ENCODE measurements at places on chromosomes 16 and 17.

- DNase-seq: no peak
These were observed 18.4 kb downstream of the TRAP1 start for GRCh38 chr16:3698941-3699340.

- no peak for DNase-seq
These were observed 4.2 kb upstream of the KRTAP4-5 start for GRCh38 chr17:41153856-41154255.

DNA sequence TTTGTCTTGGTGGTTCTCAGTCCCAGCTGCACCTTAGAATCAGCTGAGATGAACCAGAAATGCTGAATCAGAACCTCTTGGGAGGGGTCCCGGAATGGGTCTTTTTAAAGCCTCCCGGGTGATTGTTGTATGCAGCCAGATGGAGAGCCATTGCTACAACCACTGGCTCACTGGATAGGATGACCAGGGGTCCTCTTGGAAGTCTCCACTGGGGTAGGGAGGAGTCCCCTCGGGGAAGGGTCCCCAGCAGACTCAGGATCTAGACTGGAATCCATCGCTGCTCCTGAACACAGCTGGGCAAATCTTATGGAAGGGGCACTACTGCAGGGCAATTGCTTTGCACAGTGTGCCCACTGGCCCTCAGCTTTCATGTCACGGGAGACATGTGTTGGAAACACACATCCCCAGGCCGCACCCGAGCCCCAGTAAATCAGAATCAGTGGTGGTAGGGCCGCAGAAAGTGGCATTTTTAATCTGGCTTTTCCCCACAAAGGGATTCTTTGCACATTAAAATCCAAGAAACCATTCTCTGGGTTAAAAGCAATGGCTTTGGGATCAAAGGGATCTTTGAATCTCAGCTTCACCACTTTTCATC is 117.3 kb downstream of the IRX5 start:
- DNase-seq: no peak

- peak; percentile 86 for DNase-seq
These were observed at the start of gene TEDC2 for GRCh38 chr16:2459647-2460390. Gene TEDC2, plus strand, starts transcription at chr16:2460109. Its CDS starts 36 bp downstream, at chr16:2460145.

DNA sequence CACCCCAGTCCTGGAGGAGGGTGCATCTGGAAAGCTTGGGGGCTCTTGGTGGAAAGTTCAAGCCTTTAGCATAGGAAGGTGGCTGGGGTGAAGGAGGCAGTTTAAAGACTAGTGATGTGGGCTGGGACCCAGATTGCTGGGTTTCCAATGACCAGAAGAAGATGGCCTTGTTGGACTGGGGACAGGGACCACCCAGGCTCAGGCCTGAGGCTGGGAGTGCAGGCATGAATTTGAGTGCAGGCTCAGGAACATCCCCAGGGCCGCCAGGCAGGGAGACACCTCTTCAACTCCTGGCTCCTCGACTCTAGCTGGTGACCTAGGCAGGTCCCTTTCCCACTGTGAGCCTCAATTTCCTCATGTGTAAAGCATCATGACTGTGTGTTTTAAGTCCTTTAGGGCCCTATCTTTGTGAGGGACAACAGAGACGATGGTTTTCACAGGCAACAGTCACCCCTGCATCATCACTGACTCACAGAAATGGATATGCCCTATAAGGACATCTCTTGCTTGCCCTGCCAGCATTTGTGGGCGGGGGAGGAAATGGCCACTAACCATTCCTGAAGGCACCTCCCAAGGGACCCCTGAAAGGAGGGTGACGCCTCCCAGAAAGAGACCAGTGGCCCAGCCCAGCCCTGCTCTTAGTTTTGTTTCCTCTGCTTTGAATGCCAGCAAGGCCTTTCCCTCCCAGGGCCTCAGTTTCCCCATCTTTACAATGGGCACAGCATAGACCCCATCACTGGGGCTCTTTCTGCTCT is 11.1 kb downstream of the NLRC5 start:
- DNase-seq: no peak

- no peak for DNase-seq
These were observed 380.3 kb downstream of the SNX29 start for GRCh38 chr16:12356632-12357340.

- no peak for DNase-seq
These were observed 3.1 kb upstream of the FAM117A start for GRCh38 chr17:49766918-49767530.

DNA sequence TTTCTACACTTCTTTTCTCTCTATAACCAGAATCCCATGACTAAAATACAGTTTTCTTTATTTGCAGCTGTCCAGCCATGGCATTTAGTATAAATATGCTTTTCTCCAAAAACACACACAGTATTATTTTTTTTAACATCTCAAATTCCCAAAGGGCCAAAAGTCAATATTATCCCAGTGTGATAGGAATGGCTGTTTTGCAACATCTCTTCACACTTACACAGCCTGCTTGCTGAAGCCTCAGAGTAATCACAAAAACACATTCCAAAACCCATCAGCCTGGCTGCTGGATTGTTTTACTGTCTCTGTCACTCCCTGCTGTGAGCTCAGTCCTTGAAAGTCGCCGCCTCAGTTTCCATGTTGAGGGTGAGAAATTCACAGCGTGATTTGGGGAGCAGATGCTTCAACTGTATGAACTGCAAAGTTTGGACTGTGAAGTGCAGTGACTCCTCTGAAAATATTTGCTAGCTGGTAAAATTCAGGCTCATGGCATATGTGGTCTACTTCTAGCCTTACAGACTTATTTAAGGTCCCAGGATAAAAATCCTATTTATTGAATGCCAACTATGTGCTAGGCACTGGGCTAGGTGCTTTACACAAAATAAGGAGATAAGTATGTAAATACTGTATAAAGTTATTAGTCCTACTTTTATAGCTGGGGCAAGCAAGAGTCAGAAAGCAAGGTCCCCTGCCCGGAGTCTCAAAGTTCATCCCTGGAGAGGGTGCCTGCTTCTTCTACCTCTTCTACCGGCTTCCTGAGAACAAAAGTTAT is 116.5 kb downstream of the SOCS1 start:
- DNase-seq: no peak

DNA sequence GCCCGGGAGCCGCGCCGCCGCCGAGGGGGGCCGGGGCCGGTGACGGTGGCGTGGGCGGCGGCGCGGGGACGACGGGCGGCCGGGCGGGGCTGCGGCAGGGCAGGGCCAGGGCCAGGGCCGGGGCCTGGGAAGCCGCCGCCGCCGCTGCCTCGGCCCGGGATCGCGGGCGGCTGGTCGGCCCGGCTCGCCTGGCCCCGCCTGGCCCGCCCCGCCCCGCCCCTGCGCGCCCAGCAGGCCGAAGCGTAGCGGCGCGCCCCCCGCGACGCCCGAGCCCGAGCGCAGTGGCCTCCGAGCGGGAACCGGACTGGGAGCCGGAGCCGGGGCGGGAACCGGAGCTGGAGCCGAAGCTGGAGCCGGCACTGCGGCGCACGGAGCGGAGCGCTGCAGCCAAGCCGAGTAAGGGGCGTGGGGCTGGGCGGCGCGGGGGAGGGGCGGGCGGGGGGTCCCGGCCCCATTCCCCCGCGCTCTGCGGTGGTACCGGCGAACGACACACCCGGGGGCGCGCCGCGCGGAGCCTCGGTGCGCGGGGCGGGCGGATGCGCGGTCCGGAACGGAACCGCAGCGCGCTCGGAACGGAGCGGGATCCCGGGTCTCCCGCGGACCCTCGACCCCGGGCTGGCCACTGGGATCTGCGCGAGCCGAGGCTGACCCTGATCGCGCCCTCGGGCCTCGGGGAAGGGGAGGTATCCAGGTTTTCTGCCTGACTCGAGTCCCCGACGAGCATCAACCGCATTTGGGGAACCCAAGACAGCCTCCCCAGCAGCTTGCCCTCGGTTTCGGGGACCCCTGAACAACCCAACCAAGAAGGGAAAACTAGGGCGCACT is at the start of gene BEAN1:
Gene BEAN1, plus strand, starts transcription at position 260 of the 825 bp plus-strand sequence. CDS start 10,382 bp downstream, outside the sequence.
- no peak for DNase-seq

- DNase-seq: no peak
These were observed 49.7 kb downstream of the ZNRF1 start for GRCh38 chr16:75048530-75048929.

DNA sequence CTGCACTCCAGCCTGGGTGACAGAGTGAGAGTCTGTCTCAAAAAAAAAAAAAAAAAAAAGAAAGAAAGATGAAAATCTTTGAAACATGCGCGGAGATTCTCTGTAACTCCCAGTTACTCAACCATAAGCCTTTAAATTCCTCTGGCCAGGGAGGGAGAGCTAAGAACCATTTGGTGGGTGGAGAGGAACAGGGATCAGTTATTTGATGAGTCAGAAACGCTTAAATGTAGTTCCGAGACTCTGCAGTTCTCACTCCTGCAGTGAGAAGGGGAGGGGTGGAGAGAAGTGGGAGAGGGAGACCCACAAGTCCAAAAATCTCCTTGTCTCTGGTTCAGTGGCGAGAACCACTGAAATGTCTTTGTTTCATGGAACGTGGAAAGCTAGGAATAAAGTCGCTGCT is 266.7 kb downstream of the SOX9 start:
- DNase-seq: no peak

DNA sequence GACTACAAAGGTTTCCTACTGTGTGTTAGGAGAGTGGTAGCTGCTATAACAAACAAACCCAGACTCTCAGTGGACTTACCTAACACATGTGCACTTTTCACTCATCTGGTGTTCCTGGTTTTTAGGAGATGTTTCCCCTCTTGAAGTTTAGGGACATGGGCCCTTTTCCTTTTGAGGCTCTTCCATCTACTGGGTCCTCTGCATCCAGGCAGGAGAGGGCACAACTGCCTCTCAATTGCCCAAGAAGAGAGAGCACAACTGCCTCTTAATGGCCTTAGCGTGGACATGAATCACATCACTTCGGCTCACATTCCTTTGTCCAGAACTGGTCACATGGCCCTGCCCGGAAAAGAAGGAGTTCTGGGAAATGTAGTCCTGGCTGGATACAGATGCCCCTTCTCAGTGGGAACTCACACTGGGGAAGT is 9.8 kb upstream of the TNRC6C start:
- no peak for DNase-seq

- no peak for DNase-seq
These were observed 19.0 kb downstream of the PIK3R5 start for GRCh38 chr17:8946476-8946875.

GRCh38 chr16:12054868-12055267 is 78.3 kb downstream of the SNX29 start:
- DNase-seq: no peak

DNA sequence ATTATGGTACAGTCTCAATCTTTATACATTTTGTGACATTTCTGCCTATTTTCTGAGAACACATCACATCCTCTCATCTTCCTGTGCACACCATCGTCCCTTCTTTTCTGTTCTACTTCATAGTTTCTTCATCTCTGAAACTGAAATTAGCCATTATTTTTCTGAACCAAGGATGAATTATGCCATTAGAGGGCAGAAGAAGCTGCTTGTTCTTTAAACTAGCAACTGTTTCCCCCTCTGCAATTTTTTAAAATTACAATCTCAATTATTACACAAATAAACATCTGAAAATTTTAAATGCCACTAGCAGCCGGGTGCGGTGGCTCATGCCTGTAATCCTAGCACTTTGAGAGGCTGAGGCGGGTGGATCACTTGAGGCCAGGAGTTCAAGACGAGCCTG is 41.3 kb downstream of the RBBP6 start:
- DNase-seq: peak; percentile 1

DNA sequence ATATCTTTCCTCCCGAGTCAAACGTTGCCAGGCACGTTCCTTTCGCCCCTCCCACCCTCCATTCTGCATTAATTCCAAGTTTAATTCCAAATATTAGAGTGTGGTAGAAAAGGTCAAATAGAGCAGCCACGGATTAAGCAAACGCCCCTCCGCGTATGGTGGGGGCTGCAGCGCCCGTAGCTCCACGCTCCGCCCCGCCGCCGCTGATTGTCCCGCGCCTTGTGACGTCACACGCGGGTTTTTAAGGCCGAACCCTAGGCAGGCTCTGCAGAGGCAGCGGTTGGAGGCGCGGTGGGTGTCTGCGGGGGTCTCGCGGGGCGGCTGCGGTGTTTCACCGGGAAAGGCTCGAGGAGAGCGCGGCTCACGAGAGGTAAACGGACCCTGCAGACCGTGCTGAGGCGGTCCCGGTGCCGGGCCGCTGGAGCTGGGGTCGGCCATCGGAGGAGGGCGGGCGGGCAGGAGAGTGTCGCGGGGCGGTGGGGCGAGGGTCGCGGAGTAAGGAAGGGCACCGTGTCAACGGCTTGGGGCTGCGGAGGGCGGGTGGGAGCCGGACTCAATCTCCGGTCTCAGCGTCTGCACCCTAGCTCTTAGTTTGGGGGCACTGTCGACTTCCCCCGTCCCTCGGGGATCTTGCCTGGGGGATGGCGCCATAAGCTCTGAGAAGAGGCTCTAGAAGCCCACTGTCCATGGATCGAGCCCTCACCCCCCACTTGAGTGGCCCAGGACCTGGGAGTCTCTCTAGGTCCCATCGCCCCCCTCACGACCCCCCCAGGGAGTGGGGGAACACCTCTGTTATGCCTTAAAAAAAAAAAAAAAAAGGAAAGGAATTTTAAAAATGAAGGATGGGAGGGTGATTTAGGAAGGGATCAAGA is at the start of gene ARL4D:
Gene ARL4D, plus strand, starts transcription at position 270 of the 872 bp plus-strand sequence. CDS start 740 bp downstream, outside the sequence.
- DNase-seq: peak; percentile 85

DNA sequence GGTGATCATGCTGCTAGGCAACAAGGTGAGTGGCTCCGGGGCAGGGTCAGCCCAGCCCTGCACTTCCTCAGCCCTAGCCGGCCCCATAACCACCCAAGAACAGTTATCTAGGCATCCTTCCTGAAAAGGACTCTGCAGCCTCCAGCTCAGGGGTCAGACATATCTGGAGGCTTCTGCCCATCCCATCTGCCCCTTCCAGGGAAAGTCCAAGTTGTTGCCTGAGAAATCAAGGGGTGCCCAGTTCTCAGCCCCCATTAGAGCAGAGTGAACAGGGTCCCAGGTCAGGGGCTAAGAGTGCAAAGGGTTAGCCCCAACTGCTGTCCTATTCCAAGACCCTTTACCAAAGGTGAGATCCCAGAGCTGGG is 4.1 kb upstream of the NHERF1 start:
- DNase-seq: no peak

GRCh38 chr16:85377388-85378144 is 235.6 kb upstream of the GSE1 start:
- no peak for DNase-seq

DNA sequence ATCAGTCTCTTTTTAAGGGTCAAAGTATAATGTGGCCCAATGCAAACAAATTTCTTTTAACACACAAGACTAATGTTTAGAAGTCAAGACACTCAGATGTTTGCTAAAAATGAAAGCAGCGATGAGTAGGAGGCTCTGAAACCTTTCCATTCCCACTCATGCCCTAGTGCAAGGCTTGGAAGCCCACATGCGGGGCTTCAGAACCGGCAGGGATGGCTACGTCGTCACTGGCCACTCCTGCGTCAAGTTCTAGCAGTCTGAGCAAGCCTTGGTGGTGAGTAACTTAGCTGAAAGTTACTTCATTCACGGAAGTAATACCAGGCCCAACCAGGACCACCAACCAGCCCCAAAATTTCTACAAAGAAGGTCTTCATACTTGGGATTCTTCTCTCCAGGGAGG is 14.8 kb upstream of the TMED6 start:
- DNase-seq: no peak

DNA sequence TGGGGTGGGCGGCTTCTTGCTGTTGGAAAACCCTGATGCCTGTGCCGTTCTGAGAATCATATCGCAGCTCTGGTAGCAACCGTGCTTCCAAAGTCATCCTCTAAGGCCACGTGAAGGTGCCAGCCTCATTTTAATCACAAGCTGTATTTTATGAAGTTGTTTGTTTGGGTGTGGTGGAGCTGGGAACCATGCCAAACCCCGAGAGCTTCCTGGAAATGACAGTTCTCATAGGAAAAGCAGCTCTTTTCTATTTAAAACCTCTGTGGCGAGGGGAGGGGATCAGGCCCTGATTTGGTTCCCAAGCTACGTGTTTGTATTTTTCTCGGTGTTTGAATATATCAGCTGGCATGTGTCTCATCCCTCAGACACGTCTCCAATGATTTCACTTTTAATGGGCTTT is 21.7 kb downstream of the KNOP1 start:
- peak; percentile 37 for DNase-seq

GRCh38 chr16:75460446-75460845 is 4.0 kb downstream of the TMEM170A start:
- DNase-seq: no peak
